ENCODE measurements at places on chromosomes 6 and 20.

DNA sequence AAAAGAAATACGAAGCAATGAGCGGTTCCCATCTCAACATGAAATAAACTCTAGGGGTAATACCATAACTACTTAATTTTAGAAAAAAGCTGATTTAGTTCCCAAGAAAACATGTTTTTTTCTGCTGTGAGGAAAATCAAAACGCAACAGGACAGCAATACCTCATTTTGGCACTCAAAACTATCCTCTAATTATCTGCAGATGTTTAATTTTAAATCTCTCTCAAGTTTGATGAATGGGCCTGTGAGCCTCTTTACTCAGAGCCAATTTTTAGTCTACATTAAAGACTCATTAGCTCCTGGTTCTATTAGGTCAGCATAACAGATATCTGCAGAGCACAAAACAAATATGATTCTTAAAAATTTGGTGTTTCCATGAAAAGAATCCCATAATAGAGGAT is 28.1 kb downstream of the RNF24 start:
- no peak for DNase-seq

- no peak for DNase-seq
These were observed 16.4 kb downstream of the SEC63 start for GRCh38 chr6:107941627-107942026.

GRCh38 chr20:1721687-1722512 is 64.3 kb upstream of the SIRPG start:
- no peak for DNase-seq

GRCh38 chr6:34152042-34152524 is 6.2 kb upstream of the GRM4 start:
- no peak for DNase-seq

GRCh38 chr6:69768664-69769063 is 28.1 kb downstream of the LMBRD1 start:
- no peak for DNase-seq

DNA sequence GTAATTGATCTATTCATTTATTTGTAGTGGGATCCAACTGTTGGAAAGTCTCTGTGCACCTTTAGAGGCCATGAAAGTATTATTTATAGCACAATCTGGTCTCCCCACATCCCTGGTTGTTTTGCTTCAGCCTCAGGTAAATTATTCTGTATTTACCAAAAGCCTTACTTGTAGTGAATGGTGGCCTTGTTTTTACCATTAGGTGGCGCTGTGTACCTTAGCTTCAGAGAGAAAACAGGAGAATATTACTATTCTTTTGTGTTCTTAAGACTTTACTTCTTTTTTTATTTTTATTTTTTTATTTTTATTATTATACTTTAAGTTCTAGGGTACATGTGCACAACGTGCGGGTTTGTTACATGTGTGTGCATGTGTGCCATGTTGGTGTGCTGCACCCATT is 23.7 kb downstream of the PEX7 start:
- no peak for DNase-seq

GRCh38 chr6:167748046-167748445 is 78.7 kb upstream of the AFDN start:
- DNase-seq = no peak

GRCh38 chr6:42028234-42029061 is 21.9 kb upstream of the TAF8 start:
- no peak for DNase-seq

DNA sequence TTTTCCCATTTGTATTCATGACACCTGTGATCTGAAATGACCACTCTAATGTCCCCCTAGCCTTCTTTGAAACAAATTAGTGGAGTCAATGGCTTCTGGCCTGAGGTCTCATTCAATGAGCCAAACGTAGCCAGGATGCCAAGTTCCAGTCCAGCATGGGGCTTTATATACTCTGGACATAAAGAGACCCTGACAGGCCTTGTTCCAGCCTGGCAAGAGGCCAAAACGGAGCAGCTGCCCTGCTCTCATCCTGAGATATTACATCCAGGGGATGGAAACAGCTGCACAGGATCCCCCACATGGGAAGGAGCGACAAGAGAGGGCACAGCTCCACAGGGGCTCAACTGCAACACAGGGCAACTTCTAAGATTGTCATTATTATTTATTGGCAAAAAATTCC is 437.8 kb downstream of the CDH26 start:
- no peak for DNase-seq

DNA sequence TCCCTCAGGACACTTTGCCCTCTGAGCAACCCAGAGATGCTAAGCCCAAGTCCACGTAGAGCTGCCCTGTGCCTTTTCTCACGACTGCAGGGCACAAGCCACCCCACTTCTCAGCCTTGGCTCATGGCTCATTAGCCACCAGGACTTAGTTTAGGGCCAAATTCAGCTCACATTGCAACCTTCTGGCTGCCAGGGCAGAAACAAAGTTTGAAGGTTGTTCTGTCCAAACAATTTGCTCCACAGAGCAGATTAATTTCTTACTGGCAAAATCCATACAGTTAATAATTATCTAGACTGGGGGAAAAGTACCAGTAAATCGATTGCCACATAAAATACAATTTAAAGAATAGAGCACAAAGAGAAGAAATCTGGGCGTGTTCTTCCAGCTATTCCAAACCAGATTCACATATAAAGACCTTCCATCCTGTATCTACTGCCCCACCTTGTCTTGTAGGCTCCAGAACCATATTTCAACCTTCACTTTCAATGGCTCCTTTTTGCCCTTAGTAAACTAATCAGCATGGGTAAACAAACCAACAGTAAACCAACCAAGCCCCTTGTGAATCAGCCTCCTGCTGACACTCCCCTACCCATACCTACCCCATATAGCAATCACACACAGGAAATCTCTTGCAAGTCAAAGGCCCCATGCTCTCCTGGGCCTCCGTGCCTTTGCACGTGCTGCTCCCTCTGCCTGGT is 101.9 kb downstream of the QRSL1 start:
- DNase-seq = no peak

DNA sequence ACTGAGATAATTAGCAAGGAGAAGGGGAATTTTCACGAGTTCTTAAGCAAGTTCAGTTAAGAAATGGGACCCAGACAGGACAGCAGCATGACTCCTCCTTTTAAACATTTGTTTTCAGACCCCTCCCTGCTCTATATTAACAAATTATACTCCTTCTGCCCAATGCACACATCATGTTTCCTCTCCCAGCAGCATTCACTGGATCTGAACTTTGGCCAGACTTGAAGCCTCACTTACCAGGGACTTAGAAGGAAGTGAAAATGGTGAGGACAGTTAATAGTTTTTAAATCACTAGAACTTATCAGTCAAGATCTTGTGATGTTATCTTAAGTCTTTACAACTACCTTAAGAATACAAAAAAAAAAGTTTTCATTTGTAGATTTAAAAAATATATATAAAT is 1174.7 kb upstream of the MAP3K7 start:
- DNase-seq = no peak

DNA sequence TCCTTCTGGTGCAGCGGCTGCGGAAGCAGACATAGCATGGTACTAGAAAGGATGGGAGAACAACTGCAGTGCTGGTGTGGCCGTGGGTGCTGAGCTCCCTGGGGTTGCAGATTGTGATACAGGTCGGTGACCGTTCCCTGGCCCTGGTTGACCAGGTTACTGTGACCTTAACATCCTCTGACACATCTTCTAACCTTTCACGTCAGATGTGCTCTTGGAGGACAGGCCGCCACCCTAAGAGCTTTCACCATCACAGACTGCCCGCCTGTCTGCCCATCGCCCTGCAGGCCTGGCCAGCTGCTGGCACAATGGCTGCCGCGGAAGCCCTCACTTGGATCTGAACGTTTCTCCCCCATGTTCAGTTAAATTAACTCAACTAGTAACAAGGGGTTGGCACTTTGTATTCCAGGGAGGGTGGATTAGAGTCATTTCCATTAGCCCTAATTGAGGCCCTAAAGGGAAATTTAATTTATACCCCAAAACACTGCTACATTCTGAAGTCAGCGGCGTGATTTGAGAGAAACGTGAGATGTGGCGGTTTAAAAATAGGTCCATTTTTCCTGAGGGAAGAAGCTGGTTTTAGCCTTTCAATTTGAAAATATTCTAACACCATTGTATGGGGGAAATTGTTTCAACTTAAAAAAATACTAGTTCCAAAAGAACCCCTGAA is 443.9 kb upstream of the CDH4 start:
- no peak for DNase-seq

- DNase-seq = no peak
These were observed 842.1 kb upstream of the MANEA start for GRCh38 chr6:94735270-94735669.

- DNase-seq = no peak
These were observed 85.8 kb downstream of the FOXF2 start for GRCh38 chr6:1475174-1475573.

All from activated CD8-positive, alpha-beta memory T cell treated with anti-CD3 and anti-CD28 coated beads for 4 hours (primary cell).